Cerebellum (tissue), 4 donors: ENCODE measurements at places on chromosomes 7 and 10. TPM values are rescaled to one million over a fixed set of nuclear protein-coding genes. Genes with fewer than 3 reads are reported as not detected.

Gene NPM3
- total RNA-seq = 13.0 TPM

DNA sequence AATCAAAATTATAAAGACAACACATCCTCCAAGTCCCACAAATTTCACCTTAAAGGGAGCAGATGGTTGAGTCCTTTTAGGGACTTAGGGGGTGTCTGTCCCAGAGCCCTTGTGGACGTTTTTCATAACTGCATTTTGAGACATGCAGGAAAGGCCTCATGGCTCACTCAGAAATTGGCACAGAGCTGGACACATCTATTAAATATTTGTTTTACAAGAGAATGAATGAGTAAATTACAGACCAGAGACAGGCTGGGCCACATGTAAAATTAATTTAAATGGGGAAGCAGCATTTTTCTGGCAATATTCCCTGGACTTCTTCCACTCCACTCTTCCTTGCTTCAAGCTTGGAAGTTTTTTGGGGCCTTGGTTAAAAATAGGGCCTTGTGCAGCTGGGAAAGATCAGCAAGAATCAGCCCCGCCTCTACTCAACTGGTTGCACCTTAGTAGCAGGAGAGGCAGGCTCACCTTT, 20.0 kb downstream of the LAMB1 start:
- no peak for DNase-seq

- no peak for DNase-seq
Observed at GRCh38 chr7:106999023-106999422, 45.5 kb upstream of the PRKAR2B start.

Gene LIPM
- not detected for total RNA-seq

Gene SPDYE5
- not detected for total RNA-seq

Gene SFTPA1
- 4.4 TPM for total RNA-seq
